ENCODE measurements at places on chromosomes 6 and 20.
A peak's percentile ranks its signal among the peaks of the same experiment; 100 is the strongest.

GRCh38 chr6:6330407-6330806 lies 9.9 kb upstream of the F13A1 start:
- no peaks in the 10 kb centered on the region for H3K36me3 ChIP-seq
- H3K27me3 ChIP-seq = no peaks in the 10 kb centered on the region
- H3K4me3 ChIP-seq = no peak overlapping the region
- DNase-seq = no peak
- no peak overlapping the region for H3K27ac ChIP-seq

GRCh38 chr6:158303210-158303731 lies 9.0 kb upstream of the TULP4 start:
- H3K27me3 ChIP-seq = no peaks in the 10 kb centered on the region
- no peak for DNase-seq

GRCh38 chr6:122426597-122426996 lies 27.1 kb downstream of the HSF2 start:
- no peak for DNase-seq
- no peaks in the 10 kb centered on the region for H3K27me3 ChIP-seq
- H3K27ac ChIP-seq = no peak overlapping the region
- H3K4me1 ChIP-seq = no peaks in the 10 kb centered on the region
- H3K36me3 ChIP-seq = no peaks in the 10 kb centered on the region

DNA sequence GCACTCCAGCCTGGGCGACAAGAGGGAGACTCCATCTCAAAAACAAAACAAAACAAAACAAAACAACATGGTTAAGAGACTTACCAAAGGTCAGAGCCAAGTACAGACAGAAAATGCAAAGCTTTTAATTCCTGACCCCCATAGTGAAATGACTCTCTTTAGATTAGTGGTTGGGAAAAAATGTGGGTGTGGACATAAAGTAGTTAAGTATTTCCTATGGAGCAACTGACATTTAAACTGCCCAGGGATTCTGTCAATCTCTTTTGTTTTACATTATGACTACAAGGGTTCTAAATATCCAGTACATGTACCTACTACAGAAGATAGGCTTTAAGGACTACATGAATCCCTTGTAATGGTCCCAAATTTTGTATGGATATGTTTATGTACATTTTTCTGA lies 75.1 kb downstream of the IRAK1BP1 start:
- H3K27me3 ChIP-seq = no peaks in the 10 kb centered on the region
- DNase-seq = no peak
- H3K36me3 ChIP-seq = peaks cover 2% of the 10 kb centered on the region
- no peaks in the 10 kb centered on the region for H3K4me1 ChIP-seq
- H3K27ac ChIP-seq = no peak overlapping the region

- no peak for DNase-seq
- no peaks in the 10 kb centered on the region for H3K4me1 ChIP-seq
- H3K36me3 ChIP-seq = no peaks in the 10 kb centered on the region
- H3K27me3 ChIP-seq = peaks cover 69% of the 10 kb centered on the region
- H3K27ac ChIP-seq = no peak overlapping the region
- H3K4me3 ChIP-seq = no peak overlapping the region
These were observed 143.6 kb downstream of the OR2B2 start for GRCh38 chr6:27768556-27768955.

GRCh38 chr20:1893721-1894470 lies 1.3 kb upstream of the SIRPA start:
- no peak overlapping the region for H3K27ac ChIP-seq
- H3K4me3 ChIP-seq = peak overlapping the region; percentile 36
- no peak for DNase-seq
- peaks cover 3% of the 10 kb centered on the region for H3K4me1 ChIP-seq

DNA sequence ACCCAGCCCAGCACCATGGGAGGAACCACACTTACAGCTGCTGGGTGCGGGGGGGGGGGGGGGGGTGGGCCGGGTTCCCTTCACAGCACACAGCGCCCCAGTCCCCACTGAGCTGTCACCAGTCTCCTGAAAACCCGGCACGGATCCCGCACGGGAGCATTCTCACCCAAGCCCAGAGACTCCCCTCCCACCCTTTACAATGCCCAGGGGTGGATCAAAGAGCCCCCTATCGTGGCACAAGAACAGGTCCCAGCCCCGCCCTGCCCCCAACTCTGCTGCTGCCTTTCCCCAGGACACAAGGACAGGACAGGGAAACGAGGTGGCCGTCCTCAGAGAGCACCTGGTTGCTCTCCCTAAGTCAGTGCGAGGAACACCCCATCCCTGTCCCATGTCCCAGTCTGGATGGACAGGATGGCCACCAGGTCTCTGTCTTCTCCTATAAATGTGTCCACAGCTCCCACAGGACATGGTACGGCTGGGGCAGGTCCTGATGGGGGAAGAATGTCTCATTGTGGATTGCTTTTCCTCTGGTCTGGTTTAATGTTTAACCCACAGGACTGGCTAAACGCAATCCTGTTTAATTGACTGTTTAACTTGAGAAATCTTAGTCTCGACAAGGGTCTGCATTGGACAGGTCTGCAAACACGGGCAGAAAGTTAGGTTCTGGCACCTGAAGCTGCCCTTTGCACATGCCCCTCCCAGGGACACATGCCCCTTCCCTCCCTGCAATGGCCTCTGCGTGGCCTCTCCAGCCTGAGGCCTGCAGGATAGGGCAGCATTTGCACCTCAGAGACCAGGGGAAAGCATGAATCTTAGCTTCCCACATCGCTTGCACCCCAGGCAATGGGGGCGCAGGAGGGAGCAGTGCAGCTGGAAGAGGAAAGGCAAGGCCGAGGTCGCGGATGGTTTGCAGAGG lies 45.3 kb downstream of the DACT2 start:
- H3K4me1 ChIP-seq = peaks cover 7% of the 10 kb centered on the region
- no peak for DNase-seq
- H3K36me3 ChIP-seq = no peaks in the 10 kb centered on the region
- no peak overlapping the region for H3K4me3 ChIP-seq

- H3K4me3 ChIP-seq = no peak overlapping the region
- no peaks in the 10 kb centered on the region for H3K4me1 ChIP-seq
- no peaks in the 10 kb centered on the region for H3K27me3 ChIP-seq
- no peak overlapping the region for H3K27ac ChIP-seq
- DNase-seq = no peak
These were observed 1.8 kb downstream of the TUBE1 start for GRCh38 chr6:112085286-112086065.

GRCh38 chr6:125812394-125813292 lies 21.9 kb downstream of the NCOA7 start:
- H3K27ac ChIP-seq = no peak overlapping the region
- no peaks in the 10 kb centered on the region for H3K4me1 ChIP-seq
- no peak overlapping the region for H3K4me3 ChIP-seq

DNA sequence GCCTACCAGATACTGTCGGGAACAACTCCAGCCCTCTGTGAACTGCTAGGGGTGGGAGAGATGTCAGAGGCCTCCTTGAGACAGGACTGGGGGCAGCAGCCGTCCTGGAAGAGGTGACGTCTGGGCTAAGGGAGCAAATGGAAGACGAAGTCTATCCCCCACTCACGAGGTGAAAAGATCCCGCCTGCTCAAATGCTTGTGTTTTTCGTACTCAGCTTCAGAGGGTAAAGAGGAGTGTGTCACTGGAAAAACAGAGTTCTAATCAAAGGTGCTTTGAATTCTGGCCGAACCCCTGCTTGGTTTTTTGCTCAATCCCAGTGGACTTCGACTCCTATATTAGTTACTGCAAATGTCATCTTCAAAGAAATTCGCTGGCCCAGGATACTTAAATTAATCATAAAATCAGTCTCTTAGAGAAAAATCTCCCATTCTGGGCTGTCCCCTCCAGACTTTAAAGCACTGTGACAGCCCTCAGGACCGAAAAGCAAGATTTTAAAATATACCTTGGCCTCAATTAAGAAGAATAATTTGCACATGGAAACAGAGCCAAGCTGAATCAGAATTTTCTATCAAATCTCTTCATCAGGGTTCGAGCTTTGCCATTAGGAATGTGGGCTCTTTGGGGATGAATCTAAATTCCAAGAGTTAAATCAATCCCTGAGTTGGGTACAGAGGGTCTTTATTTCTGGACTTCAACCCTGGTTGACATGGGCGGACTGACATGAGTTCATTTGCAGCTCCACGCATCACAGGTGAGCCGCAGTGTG lies 61.8 kb upstream of the AFDN start:
- DNase-seq = no peak
- H3K27me3 ChIP-seq = no peaks in the 10 kb centered on the region
- no peaks in the 10 kb centered on the region for H3K4me1 ChIP-seq

DNA sequence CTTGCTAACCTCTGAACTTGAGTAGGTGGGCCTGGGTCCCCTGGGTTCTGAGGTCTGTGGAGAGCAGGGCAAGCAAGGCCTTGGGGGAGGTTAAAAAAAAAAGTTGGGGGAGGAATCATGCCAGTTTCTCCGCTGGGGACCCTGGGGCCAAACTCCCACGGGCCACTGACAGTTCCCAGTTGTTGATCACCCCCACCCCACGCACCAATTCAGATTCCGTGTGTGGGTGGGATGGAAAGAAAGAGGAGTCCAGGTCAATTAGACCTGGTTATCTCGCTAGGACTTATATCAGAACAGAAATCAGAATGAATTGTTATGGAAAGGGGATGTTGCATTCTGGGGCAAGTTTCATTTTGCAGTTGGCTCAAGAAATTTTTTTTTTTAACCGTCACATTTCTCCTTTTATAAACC lies 46.7 kb upstream of the SUPT3H start:
- peaks cover 3% of the 10 kb centered on the region for H3K4me1 ChIP-seq
- H3K27ac ChIP-seq = no peak overlapping the region
- no peak for DNase-seq
- peaks cover 18% of the 10 kb centered on the region for H3K27me3 ChIP-seq
- no peak overlapping the region for H3K4me3 ChIP-seq
- H3K36me3 ChIP-seq = no peaks in the 10 kb centered on the region

DNA sequence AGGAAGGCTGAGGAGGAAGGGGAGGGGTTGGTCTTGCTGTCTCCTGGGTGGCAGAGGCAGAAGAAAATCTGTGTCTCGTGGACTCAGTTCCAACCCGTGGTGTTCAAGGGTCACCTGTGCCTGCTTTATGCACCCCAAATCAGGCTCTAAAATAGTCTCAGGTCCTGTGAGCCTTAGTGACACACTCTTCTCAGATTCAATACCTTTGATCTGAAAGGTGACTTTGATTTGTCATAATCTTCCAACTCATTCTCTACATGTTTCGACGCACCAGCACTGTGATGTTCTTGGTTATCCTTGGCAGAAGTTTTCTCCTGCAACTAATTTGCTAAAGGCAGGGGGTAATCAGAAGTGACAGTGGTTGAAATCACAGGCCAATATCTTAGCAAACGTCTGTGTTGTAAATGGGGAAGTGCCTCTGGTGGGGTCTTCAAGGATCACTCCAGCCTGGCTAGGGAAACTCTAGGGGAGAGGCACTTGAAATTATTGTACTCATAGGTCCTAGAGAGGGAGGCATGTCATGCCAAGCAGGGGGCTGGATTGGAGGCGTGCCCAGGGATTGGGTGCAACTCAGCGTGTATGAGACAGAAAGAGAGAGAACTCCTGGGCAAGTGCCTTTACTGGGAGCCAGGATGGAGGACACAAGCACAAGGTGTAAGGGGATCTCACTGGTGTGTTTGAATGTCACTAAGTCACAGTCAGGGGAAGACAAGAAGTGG lies 19.0 kb upstream of the PRND start:
- H3K4me1 ChIP-seq = peaks cover 9% of the 10 kb centered on the region
- peaks cover 7% of the 10 kb centered on the region for H3K36me3 ChIP-seq
- no peaks in the 10 kb centered on the region for H3K27me3 ChIP-seq
- no peak for DNase-seq

- H3K27ac ChIP-seq = no peak overlapping the region
- H3K36me3 ChIP-seq = no peaks in the 10 kb centered on the region
- no peaks in the 10 kb centered on the region for H3K27me3 ChIP-seq
- DNase-seq = no peak
- no peaks in the 10 kb centered on the region for H3K4me1 ChIP-seq
These were observed 144.6 kb upstream of the MMS22L start for GRCh38 chr6:97427648-97428047.

DNA sequence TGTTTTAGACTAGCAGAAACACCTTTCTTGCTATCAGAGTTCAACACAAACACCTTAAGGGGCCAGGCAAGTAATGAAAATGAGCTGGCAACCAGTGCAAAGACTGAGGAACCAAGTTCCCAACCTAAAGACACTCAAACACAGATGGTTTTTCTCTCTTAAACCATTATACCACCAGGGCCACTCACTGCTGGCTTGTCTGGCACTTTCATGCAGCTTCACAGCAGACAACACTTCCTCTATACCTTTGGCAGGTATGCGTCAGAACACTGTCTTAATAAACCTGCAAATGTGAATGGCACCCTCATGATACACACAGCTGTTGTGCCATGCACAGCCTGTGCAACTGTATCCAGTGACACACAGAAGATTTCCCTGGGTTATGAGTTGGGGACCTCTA lies 41.6 kb downstream of the NFATC2 start:
- no peaks in the 10 kb centered on the region for H3K36me3 ChIP-seq
- no peaks in the 10 kb centered on the region for H3K4me1 ChIP-seq
- no peak overlapping the region for H3K4me3 ChIP-seq
- H3K27ac ChIP-seq = no peak overlapping the region

DNA sequence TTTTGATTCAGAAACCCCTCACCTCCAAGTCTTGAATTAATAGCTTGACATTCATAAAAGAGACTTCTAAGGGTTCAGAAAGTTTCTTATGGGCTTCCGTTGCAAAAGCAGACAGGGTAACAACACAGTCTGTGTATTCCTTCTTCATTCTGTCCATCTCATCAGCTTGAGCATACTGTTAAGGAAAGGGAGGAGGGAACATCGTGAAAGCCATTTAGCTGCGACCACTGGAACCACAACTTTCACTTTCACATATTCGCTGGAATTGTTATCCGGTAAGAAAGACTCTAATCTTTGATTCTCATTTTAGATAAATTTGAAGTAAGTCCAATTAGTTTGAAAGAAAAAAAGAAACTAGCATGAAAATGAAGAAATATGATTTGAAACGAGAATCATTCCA lies 174.4 kb downstream of the SYNE1 start:
- no peak overlapping the region for H3K4me3 ChIP-seq
- H3K36me3 ChIP-seq = no peaks in the 10 kb centered on the region
- H3K27me3 ChIP-seq = no peaks in the 10 kb centered on the region
- H3K4me1 ChIP-seq = no peaks in the 10 kb centered on the region
- H3K27ac ChIP-seq = no peak overlapping the region

- H3K27ac ChIP-seq = no peak overlapping the region
- no peaks in the 10 kb centered on the region for H3K4me1 ChIP-seq
- H3K36me3 ChIP-seq = no peaks in the 10 kb centered on the region
- H3K4me3 ChIP-seq = no peak overlapping the region
- no peak for DNase-seq
- H3K27me3 ChIP-seq = no peaks in the 10 kb centered on the region
These were observed 8.2 kb upstream of the MTHFD1L start for GRCh38 chr6:150857062-150857944.

- no peak overlapping the region for H3K4me3 ChIP-seq
- H3K36me3 ChIP-seq = no peaks in the 10 kb centered on the region
- H3K27ac ChIP-seq = no peak overlapping the region
- DNase-seq = no peak
- no peaks in the 10 kb centered on the region for H3K27me3 ChIP-seq
These were observed 42.8 kb upstream of the TASP1 start for GRCh38 chr20:13681248-13682125.
